ENCODE measurements at places on chromosomes 3 and 15. TPM values are rescaled to one million over a fixed set of nuclear protein-coding genes. Genes with fewer than 3 reads are reported as not detected.

DNA sequence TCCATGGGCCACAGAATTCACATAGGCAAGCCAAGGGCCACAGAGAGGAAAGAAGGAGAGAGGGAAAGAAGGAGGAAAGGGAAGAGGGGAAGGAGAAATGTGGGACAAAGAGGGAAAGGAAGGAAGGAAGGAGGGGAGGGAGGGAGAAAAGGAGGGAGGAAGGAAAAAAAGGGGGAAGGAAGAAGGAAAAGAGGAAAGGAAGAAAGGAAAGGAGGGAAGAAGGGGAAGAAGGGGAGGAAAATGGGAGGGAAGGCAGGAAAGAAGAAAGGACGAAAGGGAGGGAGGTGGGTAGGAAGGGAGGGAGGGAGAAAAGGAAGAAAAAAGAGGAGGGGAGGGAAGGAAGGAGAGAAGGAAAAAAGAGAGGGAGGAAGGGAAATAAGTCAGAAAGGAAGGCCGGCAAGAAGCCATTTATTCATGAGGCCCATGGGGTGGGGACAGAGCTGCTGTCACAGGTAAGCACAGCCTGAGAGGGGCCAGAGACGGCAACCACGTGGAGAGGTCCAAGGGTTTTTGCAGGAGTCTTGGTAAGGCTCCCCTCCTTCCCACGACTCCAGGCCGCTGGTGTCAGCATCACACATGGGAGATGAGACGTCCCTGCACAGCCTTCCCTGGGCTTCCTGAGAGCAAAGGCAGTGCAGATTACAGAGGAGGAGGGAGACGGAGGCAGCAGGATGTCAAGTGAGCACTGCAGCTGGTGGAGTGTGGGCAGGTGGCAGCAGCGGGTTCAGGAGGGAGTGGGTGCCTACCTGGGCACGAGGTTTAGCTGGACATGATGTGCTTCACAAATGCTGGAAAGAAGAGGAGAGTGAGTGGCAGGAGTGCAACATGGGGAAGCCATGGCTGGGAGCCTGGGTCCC lies 5.5 kb downstream of the MYL3 start:
- no peak for DNase-seq

GRCh38 chr3:73557986-73558726 lies 66.6 kb downstream of the PDZRN3 start:
- DNase-seq, result no peak

GRCh38 chr3:194246709-194247349 lies 104.3 kb downstream of the CPN2 start:
- DNase-seq, result no peak

GRCh38 chr3:164679245-164679644 lies 399.1 kb downstream of the SI start:
- no peak for DNase-seq

DNA sequence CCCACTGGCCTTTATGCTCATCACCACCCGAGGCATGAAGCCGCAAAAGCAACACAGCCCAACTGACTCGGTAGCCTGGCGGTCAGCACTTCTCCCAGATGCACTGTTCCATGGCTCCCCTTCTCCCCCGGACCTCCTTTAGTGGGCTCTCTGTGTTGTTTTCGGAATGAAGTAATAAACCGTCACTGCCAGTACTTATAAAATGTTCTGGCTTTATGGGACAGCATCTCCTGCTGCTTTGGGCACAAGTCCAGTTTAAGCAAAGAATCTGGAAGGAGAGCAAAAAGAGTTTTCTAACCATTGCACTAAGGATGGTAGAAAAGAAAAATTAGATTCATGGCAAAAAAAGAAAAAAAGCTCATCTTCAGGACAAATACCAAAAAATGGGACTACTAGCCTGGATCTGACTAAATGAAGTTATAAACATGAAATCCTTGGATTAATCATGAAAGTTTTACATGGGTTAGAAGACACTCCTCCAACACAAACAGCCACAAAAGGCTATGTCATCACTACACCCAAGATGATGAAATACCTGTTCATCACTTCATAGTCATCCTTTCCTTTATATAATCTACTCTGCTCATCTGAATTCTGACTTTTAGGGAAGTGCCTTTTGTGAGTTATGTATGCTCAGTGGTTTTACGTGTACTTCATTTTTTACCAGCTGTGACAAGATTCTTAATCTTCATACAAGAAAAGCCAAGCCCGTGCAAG lies 89.5 kb upstream of the UBE2E2 start:
- DNase-seq, result no peak

DNA sequence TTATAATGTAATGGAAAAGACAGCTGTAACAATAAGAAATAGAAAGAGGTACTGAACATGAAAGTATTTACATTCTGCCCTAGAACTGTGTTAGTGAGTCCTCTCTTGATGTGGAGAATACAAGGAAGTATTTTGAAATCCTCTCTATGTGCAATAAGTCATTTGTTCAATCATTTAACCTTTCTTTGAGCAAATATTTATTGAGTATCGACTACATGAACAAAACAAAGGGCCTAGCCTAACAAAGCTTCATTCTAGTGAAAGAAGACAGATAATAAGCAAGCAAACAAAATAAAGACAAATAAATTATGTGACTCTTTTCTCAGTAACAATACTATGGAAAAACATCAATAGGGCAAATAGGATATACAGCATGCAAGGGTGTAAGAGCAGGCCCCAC lies 354.9 kb upstream of the ATP11B start:
- no peak for DNase-seq

DNA sequence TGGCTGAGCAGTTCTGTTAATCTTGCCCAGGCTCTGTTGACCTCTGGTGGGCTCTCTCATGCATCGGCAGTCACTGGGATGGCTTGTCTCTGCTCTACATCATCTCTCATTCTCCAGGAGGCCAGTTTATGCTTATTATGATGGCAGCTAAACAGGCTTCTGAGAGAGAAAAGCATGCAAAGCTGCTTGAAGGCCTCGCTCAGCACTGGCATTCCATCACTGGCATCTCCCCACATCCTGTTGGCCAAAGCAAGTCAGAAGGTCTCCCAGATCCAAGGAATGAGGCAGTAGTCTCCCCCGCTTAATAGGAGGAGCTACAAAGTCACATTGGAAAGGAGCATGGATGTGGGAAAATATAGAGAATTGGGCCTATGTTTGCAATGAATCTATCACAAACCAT lies 212.6 kb downstream of the ZNF621 start:
- no peak for DNase-seq

DNA sequence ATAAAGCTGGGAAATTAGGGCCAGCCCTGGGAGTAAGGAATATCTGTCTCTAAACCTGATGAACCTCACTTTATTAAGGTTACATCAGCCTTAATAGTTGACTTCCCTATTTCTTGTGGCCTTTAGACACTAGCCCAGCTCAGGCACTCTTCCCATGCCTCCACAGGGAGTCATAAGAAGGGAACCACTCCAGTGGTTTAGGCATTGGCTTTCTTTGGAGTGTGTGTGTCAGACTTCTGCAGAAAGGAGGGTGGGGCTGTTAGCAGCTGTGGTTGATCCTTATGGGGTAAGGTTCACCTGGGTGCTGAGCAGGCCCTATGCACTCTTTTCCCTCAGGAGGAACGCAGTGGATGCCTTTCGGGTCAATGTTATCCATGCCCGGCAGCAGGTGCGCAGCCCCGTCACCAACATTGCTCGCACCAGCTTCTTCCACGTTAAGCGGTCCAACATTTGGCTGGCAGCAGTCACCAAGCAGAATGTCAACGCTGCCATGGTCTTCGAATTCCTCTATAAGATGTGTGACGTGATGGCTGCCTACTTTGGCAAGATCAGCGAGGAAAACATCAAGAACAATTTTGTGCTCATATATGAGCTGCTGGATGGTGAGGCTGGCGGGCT lies 4.0 kb downstream of the AP2M1 start:
- no peak for DNase-seq

GRCh38 chr3:145182196-145182911 lies 978.6 kb downstream of the PLOD2 start:
- DNase-seq, result no peak

GRCh38 chr15:89633585-89633984 lies 21.7 kb downstream of the KIF7 start:
- no peak for DNase-seq

- no peak for DNase-seq
Measured at GRCh38 chr15:26134152-26134551, 271.0 kb upstream of the ATP10A start.

GRCh38 chr15:93235926-93236780 lies 147.1 kb upstream of the RGMA start:
- no peak for DNase-seq

DNA sequence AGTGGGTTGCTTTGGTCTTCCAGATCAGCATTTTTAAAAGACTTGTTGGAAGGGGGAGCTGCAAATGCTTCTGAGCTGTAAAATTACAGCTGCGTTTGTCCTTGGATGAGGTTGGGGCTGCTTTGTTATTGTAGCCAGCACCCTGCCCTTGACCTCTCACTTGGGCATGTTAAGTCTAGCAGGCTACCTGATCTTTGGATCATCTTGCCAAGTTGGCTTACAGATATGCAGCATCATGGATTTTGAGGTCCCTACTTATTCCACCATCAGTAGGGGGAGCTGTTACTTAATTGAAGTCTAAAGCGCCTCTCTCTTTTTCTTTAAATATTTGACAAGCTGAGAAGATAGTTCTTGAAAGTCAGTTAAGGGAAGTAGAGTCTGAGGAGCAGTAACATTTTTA lies 793.0 kb downstream of the MCTP2 start:
- DNase-seq, result no peak

- no peak for DNase-seq
Measured at GRCh38 chr3:65568497-65568896, 470.2 kb downstream of the MAGI1 start.

- DNase-seq, result no peak
Measured at GRCh38 chr3:8979262-8979661, 16.0 kb upstream of the RAD18 start.

DNA sequence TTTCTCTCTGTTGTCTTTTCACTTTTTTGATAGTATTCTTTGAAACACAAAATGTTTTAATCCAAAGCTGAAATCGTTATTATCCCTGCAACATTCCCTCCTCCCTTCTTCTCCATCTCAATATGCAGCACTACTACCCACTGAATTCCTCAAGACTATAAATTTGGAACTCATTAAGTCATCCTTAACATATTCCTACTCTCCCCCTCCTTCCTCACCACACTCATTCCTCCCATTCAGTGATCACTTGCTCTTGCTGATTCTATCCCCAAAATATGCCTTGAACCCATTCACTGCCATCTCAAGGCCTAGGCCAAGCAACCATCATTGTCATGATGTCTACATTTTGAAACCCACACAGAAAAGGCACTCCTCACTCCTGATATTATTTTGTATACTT lies 2.4 kb upstream of the PIK3R4 start:
- no peak for DNase-seq

GRCh38 chr15:61768131-61768530 lies 292.1 kb downstream of the VPS13C start:
- DNase-seq, result no peak

The GOLGA8T gene
- not detected for polyA plus RNA-seq

The PAK6 gene
- 7.9 TPM for polyA plus RNA-seq

The GABRR3 gene
- polyA plus RNA-seq, result 0.10 TPM

The DYNC1LI1 gene
- polyA plus RNA-seq, result 40.9 TPM

The VWA5B2 gene
- polyA plus RNA-seq, result 0.85 TPM

The NEK10 gene
- 7.9 TPM for polyA plus RNA-seq

The PDZRN3 gene
- 60.3 TPM for polyA plus RNA-seq

The NR2E3 gene
- 0.64 TPM for polyA plus RNA-seq

The MORC1 gene
- not detected for polyA plus RNA-seq

The UBP1 gene
- polyA plus RNA-seq, result 132 TPM

The PLA2G4E gene
- 0.07 TPM for polyA plus RNA-seq

The PIK3R4 gene
- polyA plus RNA-seq, result 53.0 TPM

The QARS1 gene
- polyA plus RNA-seq, result 288 TPM

Measured in left lung (tissue), 14 donors.